ENCODE measurements at places on chromosomes 1 and 21. TPM values are rescaled to one million over a fixed set of nuclear protein-coding genes. Genes with fewer than 3 reads are reported as not detected.

NUP210L gene
- 0.09 TPM for total RNA-seq

UCK2 gene
- 86.3 TPM for total RNA-seq

RGS18 gene
- not detected for total RNA-seq

DNA sequence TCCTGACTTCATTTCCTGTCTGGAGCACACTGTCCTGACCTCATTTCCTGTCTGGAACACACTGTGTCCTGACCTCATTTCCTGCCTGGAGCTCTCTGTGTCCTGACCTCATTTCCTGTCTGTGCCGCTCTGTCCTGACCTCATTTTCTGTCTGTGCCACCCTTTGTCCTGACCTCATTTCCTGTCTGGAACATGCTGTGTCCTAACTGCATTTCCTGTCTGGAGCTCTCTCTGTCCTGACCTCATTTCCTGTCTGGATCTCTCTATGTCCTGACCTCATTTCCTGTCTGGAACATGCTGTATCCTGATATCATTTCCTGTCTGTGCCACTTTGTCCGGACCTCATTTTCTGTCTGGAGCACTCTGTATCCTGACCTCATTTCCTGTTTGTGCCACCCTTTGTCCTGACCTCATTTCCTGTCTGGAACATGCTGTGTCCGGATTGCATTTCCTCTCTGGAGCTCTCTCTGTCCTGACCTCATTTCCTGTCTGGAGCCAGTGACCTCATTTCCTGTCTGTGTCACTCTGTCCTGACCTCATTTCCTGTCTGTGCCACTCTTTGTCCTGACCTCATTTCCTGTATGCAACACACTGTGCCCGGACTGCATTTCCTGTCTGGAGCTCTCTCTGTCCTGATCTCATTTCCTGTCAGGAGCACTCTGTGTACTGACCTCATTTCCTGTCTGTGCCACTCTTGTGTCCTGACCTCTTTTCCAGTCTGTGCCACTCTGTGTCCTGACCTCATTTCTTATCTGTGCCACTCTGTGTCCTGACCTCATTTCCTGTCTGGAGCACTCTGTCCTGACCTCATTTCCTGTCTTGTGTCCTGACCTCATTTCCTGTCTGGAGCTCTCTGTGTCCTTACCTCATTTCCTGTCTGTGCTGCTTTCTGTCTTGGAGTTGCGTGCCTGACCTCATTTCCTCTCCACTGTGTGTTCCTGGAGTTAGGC is 27.6 kb downstream of the SKI start:
- peak; percentile 77 for DNase-seq

PLEKHN1 gene
- total RNA-seq, result 0.37 TPM

- peak; percentile 79 for DNase-seq
Measured at GRCh38 chr21:44304877-44305293, 5.0 kb downstream of the PFKL start.

EVA1C gene
- 17.9 TPM for total RNA-seq

SMCP gene
- total RNA-seq, result not detected

DNA sequence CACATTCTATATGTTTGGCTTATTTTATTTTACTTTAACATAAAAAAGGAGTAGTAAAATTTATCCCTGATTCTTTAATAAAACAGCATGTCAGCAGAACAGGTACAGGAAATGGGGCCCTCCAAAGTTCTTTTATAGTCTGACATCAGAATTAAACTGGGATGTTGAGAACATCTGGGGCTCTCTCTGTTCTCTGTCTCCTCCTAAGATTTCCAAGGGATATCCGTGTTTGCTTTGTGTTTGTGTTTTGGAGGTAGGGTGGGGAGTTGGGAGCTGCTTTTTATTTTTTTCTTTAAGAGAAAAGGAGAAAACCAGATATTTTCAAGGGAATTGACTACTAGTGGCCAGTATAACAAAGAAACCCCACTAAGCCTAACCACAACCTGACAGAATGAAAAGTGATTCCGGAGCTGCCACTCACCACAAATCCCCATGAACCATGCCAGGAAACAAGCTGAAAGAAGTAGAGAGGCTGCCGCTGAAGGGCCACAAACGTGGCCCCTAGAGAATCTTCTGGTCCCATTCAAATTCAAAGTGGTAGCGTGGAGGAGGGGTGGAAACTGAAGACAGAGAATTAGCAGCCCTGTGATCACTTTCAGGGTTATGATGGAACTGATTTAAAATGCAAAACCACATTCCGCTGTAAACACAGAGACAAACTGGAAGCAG is 369.6 kb upstream of the ADGRL2 start:
- DNase-seq, result no peak

DNA sequence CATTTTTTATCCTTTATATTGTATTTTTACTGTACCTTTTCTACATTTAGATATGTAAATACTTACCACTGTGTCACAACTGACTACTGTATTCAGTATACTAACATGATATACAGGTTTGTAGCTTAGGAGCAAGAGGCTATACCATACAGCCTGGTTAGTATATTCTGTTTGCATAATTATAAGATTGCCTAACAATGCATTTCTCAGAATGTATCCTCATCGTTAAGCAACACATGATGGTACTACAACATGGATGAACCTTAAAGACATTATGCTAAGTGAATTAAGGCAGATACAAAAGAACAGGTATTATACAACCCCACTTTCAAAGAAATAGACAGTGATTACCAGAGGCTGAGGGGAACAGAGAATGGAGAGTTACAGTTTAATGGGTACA is 62.7 kb downstream of the RUSC1 start:
- DNase-seq, result no peak

TMCO4 gene
- total RNA-seq, result 11.4 TPM

- DNase-seq, result no peak
Measured at GRCh38 chr1:32746130-32746529, 43.6 kb upstream of the SYNC start.

ADORA1 gene
- total RNA-seq, result 0.19 TPM

- DNase-seq, result no peak
Measured at GRCh38 chr1:69661686-69662085, 94.0 kb downstream of the LRRC7 start.

GRCh38 chr1:98404866-98405265 is 256.7 kb upstream of the SNX7 start:
- no peak for DNase-seq

GRCh38 chr1:67853704-67854103 is 20.4 kb upstream of the GNG12 start:
- peak; percentile 92 for DNase-seq

GRCh38 chr1:240004086-240004749 is 87.5 kb upstream of the FMN2 start:
- DNase-seq, result peak; percentile 43

- peak; percentile 39 for DNase-seq
Measured at GRCh38 chr1:37513795-37514349, 694 bp downstream of the MEAF6 start.

RBP7 gene
- 0.34 TPM for total RNA-seq

MARK1 gene
- total RNA-seq, result 2.3 TPM

MX2 gene
- 0.19 TPM for total RNA-seq

- DNase-seq, result peak; percentile 58
Measured at GRCh38 chr1:179146476-179146875, 64.6 kb downstream of the TOR3A start.

DNA sequence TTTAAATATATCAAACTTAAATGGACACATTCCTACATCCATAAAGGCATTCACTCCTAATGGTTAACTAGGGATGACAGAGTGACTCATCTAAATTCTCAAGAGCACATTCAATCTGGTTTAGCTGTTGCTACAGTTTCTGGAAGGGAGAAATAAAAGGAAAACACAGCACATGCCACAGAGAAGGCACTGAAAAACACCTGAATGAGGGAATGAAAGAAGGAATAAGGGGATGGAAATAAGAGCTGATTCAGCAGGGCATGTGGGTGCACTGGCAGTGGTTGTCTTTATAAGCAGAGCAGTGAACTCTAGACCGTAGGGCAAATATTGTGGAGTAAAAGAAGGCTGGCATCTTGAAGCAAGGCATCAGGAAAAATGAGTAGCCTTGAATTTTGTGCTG is 79.3 kb downstream of the LHX4 start:
- no peak for DNase-seq

Data from dermis blood vessel endothelial cell (primary cell).